ENCODE measurements at places on chromosomes 2 and 18. TPM values are rescaled to one million over a fixed set of nuclear protein-coding genes. Genes with fewer than 3 reads are reported as not detected.

DNA sequence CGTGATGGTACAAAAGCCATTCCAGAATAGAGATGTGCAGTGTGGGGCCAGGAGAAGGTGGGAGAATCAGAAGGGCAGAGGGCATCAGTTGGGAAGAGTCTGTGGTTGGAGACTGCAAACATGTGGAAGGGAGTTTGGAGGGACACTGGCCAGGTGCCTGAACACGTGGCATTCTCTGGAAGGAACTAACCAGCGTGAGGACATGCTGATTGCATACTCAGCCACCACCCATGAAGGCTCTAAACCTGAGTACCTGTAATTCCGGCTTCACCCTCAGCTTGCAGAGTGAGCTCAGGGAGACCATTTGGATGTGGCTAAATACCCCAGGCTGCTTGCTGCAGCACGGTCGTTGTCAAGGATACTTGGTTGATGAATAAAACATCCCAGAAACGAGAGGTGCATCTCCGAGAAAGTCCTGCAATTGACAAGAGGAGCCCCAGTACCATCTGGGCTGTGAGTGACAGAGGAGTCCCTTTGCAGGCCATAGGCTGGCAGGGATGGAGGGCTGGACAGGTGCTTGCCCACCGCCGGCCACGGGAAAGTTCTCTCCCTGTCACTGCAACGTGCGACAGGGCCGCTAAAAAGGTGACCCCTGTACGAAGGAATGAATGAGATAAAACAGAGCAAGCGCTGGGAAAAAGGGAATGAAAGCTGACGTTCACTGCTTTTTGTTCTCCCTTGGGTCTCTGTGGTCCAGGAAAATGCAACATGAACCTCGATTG is 5.0 kb downstream of the ACKR3 start:
- peaks cover 14% of the 10 kb centered on the region for H3K36me3 ChIP-seq
- no peaks in the 10 kb centered on the region for H3K27me3 ChIP-seq
- no peak for DNase-seq
- H3K27ac ChIP-seq: no peak overlapping the region
- H3K4me1 ChIP-seq: peaks cover 5% of the 10 kb centered on the region

DNA sequence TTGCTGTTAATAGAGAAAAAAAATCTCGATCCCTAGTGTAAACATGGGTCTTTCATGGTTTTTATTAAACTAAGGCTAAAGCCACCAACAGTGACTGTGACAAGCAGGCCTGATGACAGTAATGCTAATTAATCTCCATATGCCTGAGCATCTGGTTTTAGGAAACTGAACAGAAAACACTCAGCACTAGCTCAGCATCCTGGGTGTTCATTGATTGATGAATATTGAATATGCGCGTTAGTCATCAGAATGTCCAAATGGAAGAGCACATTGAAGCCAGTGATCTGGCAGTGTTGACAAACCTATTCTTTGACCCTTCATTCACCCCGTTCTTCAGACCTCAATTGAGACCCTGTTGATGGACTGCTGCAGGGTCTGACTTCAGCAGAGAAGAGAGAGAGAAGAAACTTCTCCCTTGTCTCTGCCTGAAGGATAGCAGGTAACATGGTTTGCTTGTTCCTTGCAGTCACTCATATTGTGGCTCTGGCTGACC is 283.8 kb downstream of the RDH14 start:
- no peak for DNase-seq
- no peaks in the 10 kb centered on the region for H3K4me1 ChIP-seq
- no peaks in the 10 kb centered on the region for H3K27me3 ChIP-seq
- no peak overlapping the region for H3K4me3 ChIP-seq
- no peak overlapping the region for H3K27ac ChIP-seq

DNA sequence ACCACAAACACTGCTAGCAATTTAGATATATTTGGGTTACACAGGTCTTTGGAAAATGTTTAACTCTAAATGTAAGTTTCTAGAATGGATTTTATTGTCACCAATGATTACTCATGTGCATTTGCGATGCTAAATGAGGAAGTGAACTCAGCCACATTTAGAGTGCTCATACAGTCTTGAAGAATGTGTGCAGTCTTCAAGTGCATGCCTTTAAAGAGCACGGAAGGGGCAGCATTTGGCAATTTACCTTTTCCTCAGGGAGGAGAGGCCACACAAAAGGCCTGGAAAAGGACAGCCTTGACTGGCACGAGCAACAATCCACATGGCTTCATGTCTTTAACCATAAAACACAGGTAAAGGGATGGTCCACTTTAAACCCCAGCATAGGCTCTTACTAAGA is 78.5 kb upstream of the STK17B start:
- no peaks in the 10 kb centered on the region for H3K36me3 ChIP-seq
- no peaks in the 10 kb centered on the region for H3K27me3 ChIP-seq
- no peak overlapping the region for H3K4me3 ChIP-seq
- peaks cover 38% of the 10 kb centered on the region for H3K4me1 ChIP-seq
- H3K27ac ChIP-seq: no peak overlapping the region

DNA sequence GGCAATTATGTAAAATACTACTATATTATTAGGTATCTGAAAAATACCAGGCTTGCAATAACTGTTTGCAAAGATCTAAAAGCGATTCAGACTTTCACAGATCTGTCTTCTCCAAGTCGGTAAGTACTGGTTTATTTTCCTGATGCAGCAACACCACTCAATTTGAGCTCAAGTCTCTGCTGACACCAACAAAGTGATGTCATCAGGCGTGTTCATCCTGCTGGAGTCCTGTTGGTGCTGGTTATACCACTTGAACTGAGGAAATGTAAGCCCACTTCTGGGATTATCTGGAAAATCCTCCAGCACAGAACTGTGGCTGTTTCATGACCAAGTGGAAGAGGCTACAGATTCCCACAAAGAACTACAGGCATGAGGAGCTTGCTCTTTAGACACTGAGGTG is 267.6 kb downstream of the BCL2 start:
- no peak for DNase-seq
- H3K36me3 ChIP-seq: no peaks in the 10 kb centered on the region
- no peaks in the 10 kb centered on the region for H3K4me1 ChIP-seq
- no peak overlapping the region for H3K4me3 ChIP-seq
- no peak overlapping the region for H3K27ac ChIP-seq
- no peaks in the 10 kb centered on the region for H3K27me3 ChIP-seq

DNA sequence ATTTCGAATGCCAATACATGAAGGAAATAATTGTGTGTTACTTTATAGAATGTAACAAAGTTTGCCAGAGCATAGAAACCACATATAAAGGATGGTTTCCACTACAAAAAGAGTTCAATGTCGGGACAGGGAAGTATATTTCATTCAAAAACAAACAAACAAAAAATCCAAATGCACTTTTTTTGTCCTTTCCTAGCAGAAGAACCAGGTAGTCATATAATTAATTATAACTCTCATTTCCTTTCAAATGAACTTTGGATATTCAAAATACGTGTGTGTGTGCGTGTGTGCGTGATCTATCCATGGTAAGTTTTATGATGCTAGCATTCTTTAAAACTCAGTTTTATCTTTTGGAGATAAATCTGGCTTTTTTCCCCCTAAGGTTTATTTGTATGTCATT is 8.3 kb downstream of the FN1 start:
- H3K27ac ChIP-seq: no peak overlapping the region
- no peaks in the 10 kb centered on the region for H3K4me1 ChIP-seq
- peaks cover 49% of the 10 kb centered on the region for H3K27me3 ChIP-seq
- no peak overlapping the region for H3K4me3 ChIP-seq
- DNase-seq: no peak
- no peaks in the 10 kb centered on the region for H3K36me3 ChIP-seq

GRCh38 chr2:191917967-191918651 is 71.2 kb upstream of the CAVIN2 start:
- H3K36me3 ChIP-seq: no peaks in the 10 kb centered on the region
- DNase-seq: no peak
- no peaks in the 10 kb centered on the region for H3K27me3 ChIP-seq
- H3K4me1 ChIP-seq: no peaks in the 10 kb centered on the region

- no peaks in the 10 kb centered on the region for H3K4me1 ChIP-seq
- DNase-seq: no peak
- no peaks in the 10 kb centered on the region for H3K27me3 ChIP-seq
- H3K4me3 ChIP-seq: no peak overlapping the region
- H3K27ac ChIP-seq: no peak overlapping the region
Measured at GRCh38 chr2:52698408-52698807, 1069.2 kb upstream of the CHAC2 start.

GRCh38 chr2:126696644-126697520 is 40.9 kb downstream of the GYPC start:
- no peak overlapping the region for H3K27ac ChIP-seq
- H3K27me3 ChIP-seq: no peaks in the 10 kb centered on the region
- no peak for DNase-seq
- no peak overlapping the region for H3K4me3 ChIP-seq

DNA sequence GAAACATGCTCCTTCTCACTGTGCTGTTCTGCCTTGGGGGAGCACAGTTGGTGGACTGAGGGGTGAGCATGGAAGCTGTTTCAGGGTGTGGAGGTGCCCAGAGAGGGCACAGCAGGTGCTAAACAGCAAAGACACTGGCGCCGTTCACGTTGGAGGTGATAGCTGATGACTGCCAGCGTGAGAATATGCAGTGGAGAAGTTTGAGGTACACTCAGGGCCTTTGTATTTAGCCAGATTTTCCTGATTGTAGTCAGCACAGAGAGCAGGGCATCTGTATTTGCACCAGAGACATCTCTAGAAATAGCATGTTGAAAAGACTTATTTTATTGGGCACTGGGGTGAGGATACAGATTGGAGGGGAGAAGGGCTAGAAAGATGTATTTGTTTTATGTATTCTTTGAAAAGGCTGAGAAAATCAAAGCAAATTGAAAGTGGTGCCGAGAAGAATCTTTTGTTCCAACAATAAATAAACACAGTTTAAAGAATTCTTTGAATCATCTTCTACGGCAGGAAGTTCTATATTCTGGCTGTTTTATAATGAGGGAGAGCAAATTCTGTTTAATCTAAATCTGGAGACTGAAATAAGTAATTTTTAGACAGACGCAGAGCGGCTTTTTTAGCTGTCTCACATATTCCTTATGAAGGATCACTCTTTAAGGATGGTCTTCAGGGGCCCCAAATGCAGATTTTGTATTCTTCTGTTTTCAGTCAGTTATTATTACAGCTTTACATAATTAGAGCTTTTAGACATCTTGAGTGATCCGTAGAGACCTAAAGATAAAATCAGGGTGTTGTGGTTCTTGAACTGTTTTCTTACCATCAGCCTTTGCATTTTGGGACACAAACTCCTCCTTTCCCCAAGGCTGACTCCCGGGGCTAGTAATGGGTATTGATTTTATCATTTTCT is 7.1 kb downstream of the ZNF532 start:
- no peak overlapping the region for H3K27ac ChIP-seq
- H3K36me3 ChIP-seq: no peaks in the 10 kb centered on the region
- no peak for DNase-seq

DNA sequence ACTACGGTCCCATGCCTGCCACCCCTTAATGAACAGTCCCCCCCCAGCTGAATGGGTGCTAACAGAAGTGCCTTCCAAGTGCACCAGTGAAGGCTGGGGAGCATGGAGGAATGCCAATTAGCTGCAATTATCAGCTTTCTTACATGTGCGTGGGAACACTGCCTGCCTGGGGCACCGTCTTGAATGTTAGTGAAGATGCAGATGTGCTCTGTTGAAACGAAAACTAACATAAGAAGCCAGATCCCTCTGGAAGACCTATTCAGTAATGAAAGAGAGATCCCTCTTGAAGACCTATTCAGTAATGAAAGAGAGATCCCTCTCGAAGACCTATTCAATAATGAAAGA is 154.5 kb downstream of the CLIP4 start:
- no peaks in the 10 kb centered on the region for H3K27me3 ChIP-seq
- no peaks in the 10 kb centered on the region for H3K4me1 ChIP-seq
- H3K36me3 ChIP-seq: no peaks in the 10 kb centered on the region
- DNase-seq: no peak
- no peak overlapping the region for H3K27ac ChIP-seq

- no peak overlapping the region for H3K4me3 ChIP-seq
- no peaks in the 10 kb centered on the region for H3K36me3 ChIP-seq
- no peak overlapping the region for H3K27ac ChIP-seq
- DNase-seq: no peak
- H3K27me3 ChIP-seq: no peaks in the 10 kb centered on the region
Measured at GRCh38 chr2:160246356-160246755, 46.3 kb upstream of the ITGB6 start.

GRCh38 chr2:207243601-207244000 is 77.9 kb upstream of the KLF7 start:
- H3K4me3 ChIP-seq: no peak overlapping the region
- no peak overlapping the region for H3K27ac ChIP-seq
- H3K27me3 ChIP-seq: no peaks in the 10 kb centered on the region
- H3K36me3 ChIP-seq: no peaks in the 10 kb centered on the region
- H3K4me1 ChIP-seq: peaks cover 21% of the 10 kb centered on the region

GRCh38 chr18:25236736-25237135 is 115.2 kb downstream of the ZNF521 start:
- no peak for DNase-seq
- no peaks in the 10 kb centered on the region for H3K4me1 ChIP-seq
- H3K36me3 ChIP-seq: no peaks in the 10 kb centered on the region
- no peak overlapping the region for H3K4me3 ChIP-seq

GRCh38 chr18:64055019-64055418 is 85.1 kb downstream of the SERPINB8 start:
- no peaks in the 10 kb centered on the region for H3K36me3 ChIP-seq
- H3K4me1 ChIP-seq: no peaks in the 10 kb centered on the region
- no peak overlapping the region for H3K27ac ChIP-seq
- no peak overlapping the region for H3K4me3 ChIP-seq
- no peaks in the 10 kb centered on the region for H3K27me3 ChIP-seq
- DNase-seq: no peak

DNA sequence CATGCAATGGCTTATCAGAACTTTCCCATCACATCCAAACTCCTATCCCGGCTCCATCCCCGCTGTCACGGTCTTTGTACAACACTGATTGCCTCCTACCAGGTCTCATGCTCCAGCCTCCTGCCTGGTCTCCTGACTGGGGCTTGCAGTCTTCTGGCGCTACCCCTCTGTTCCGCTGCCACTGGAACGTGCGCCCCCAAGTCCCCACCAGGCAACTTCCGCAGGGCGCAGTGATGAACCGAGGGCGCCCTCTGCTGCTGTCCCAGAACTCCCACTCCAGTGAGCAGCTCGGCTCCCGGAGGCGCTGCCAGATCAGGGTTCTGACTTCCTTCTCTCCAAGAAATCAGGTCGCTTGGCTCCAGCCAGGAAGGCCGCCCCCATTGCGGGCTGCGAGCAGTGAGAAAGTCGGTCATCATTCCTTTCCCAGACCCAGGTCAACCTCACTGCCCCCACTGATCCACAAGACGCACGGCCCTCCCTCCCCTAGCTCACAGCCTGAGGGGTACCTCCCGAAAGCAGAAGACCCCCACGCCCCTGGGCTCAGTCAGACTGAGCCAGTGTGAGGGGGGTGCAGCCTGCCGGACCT is 43.9 kb upstream of the RAB11FIP5 start:
- peak; percentile 15 for DNase-seq
- H3K4me1 ChIP-seq: peaks cover 5% of the 10 kb centered on the region
- no peaks in the 10 kb centered on the region for H3K36me3 ChIP-seq
- peaks cover 23% of the 10 kb centered on the region for H3K27me3 ChIP-seq
- no peak overlapping the region for H3K27ac ChIP-seq

- no peaks in the 10 kb centered on the region for H3K4me1 ChIP-seq
- DNase-seq: no peak
- H3K4me3 ChIP-seq: no peak overlapping the region
- no peaks in the 10 kb centered on the region for H3K36me3 ChIP-seq
Measured at GRCh38 chr2:48719480-48720177, 35.9 kb downstream of the LHCGR start.

The MAP2 gene
- 0.16 TPM for total RNA-seq

The FTCDNL1 gene
- total RNA-seq: 1.3 TPM

The TMEM17 gene
- not detected for total RNA-seq

The SP5 gene
- not detected for total RNA-seq

All from CD4-positive, alpha-beta T cell (primary cell).